ENCODE measurements at places on chromosomes 16 and 17. TPM values are rescaled to one million over a fixed set of nuclear protein-coding genes. Genes with fewer than 3 reads are reported as not detected.

The CTRB1 gene
- not detected for total RNA-seq

DNA sequence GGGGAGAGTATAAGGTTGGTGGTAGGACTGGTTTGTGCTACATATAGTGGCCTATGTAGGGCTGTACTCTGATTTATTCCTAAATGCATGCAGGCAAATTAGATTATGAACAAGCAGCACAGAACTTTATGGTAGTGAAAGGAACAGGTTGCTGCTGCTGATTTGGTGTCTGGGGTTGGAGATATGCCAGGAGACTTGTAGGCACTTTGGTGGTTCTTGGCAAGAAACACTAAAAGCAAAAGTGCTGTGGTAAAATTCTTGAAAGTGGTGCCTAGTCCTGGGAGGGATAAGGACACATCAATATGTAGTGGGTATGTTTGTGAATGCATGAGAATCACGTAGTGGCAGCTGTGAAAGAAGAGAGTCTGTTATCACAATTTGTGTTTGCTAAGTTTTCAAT, 2126.0 kb downstream of the TP53TG3F start:
- no peak for DNase-seq

- peak; percentile 51 for DNase-seq
These were observed 11.8 kb upstream of the SLFN13 start for GRCh38 chr17:35460354-35460851.

DNA sequence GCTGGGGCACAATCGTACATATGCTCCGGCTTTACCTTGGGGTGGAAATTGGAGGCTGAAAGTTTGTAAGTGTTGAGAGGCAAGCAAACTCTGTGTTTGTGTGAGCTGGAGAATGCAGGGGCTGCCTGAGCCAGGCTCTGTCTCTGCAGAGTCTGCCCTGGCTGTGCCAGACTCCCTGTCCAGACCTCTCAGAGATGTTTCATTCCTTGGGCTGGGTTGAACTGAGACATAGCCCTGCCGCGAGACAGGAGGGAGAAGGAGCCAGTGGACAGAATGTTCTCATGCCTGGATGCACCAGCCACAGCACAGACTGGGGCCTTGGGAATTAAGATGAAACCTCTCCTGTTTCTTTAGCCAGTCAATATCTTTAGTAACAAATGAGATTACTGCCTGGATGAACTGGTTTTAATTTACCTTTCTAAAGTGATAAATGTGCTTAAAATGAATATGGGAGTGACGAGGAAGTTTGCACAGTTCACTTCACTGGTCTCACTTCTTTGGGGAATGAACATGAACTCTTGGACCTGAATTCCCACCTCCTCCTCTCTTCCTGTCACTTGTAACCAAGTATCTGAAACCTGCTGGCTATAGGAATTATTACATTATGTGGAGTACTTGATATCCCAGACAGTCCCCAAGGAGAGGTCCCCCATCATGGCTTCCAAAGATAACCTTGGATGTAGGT, 40.1 kb downstream of the YPEL2 start:
- no peak for DNase-seq

- DNase-seq = no peak
These were observed 33.7 kb downstream of the TADA2A start for GRCh38 chr17:37440424-37440823.

The FOXJ1 gene
- 3.4 TPM for total RNA-seq

The ABCC6 gene
- not detected for total RNA-seq

DNA sequence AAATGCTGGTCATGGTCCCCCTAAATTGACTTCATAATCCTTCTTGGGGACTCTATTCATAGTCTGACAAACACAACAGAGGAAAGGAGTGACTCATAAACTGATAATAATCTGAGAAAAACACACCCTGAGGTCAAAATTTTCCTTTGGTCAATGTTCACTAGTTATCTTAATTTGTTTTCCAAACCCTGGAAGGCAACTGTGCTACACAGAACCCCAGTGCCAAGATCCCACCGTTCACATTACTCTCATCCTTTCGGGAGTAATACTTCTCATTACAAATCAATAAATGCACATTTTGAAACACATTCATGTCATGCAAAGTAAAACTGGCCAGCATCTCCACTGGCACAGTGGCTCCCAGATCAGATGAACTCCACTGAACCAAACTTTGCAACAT, 23.2 kb downstream of the COIL start:
- DNase-seq = no peak

DNA sequence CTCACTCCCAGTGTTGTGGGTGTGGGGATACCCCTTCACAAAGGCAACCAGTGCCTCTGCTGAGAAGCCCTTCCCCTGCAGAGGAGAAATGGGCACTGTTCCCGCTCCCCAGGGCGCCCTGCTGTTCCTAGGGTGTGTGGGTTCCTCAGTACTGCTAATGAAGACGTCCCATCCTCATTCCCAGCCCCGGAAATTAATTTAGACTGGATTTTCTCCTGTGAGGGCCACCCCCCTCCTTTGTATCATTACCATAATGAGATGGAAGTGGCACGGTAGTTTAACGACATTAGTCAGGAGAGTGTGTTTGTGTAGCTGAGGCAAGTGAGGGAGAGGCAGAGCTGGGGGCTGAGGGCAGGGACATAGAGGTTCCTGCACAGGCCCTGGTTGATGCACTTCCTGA, 53.2 kb downstream of the PIPOX start:
- DNase-seq = no peak

The CDH16 gene
- not detected for total RNA-seq

The HSD17B1 gene
- total RNA-seq = 1.4 TPM

GRCh38 chr16:81472391-81472790, 27.8 kb downstream of the CMIP start:
- DNase-seq = no peak

GRCh38 chr16:27761816-27762215, 211.9 kb downstream of the KATNIP start:
- no peak for DNase-seq

GRCh38 chr16:79006206-79006605, 594.3 kb downstream of the MAF start:
- no peak for DNase-seq

The RGS9 gene
- total RNA-seq = 0.49 TPM

The DYNLRB2 gene
- 0.91 TPM for total RNA-seq

DNA sequence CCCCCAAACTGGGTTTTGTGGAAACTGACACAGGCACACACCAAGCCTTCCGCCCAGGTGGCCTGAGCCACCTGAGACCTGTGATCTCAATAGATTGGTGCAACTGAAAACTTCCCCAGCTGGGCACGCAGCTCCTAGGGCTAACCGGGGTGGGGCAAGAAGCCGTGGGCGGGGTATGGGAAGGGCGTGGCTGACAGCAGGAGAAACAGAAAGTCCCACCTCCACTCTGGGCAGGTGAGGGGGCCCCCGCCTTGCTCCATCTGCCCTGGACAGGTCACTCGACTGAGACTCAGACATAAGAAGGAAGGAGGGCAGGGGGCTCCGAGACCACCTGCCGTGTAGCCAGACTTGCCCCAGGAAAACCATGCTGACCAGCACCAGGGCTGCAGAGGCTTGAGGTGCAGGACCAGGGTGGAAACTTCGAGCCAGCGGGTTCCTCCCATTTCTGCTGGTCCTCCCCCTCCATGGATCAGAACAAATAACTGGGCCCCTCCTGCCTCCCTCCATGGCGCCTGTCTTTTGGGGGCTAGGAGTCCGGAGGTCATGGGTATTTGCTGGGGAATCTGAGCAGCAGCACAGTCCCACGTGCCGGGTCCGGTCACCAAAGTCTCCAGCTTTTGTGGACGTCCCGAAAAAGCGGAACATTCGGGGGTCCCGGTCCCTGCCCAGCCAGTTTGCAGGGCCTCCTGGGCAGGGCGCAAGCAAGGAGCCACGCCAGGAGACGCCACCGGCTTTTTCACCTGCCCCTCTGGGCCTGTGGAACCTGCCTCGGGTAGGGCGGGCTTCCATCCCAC, 1.3 kb downstream of the TIMP2 start:
- DNase-seq = peak; percentile 34

DNA sequence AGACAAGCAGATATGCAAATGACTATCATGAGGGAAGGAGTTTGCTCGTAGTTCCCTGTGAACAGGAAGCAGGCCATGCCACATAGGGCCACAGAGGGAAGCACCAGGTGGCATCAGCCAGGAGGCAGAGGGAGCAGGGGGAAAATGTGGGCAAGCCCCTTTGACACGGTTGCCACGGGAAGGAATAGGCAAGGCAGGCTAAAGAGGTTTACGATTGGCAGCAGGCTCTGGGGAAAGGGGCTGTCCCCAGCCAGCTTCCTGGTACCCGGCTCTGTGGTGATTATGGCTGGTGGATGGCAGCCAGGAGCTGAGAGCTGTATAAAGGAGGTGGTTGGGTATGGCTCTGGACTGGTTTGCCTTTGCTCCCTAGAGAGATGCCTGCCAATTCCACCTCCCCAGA, 848 bp downstream of the CES3 start:
- DNase-seq = no peak

DNA sequence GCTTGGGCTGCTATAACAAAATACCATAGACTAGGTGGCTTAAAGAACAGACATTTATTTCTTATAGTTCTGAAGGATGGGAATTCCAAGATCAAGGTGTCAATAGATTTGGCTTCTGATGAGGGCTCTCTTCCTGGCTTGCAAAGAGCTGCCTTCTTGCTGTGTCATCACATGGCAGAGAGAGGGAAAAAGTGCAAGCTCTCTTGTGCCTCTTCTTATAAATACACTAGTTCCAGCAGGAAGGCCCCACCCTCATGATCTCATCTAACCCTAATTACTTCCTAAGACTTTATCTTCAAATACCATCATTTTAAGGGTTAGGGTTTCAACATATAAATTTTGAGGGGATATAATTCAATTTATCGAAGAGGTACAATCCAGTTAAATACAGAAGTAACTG, 30.6 kb downstream of the ABCA9 start:
- DNase-seq = no peak

DNA sequence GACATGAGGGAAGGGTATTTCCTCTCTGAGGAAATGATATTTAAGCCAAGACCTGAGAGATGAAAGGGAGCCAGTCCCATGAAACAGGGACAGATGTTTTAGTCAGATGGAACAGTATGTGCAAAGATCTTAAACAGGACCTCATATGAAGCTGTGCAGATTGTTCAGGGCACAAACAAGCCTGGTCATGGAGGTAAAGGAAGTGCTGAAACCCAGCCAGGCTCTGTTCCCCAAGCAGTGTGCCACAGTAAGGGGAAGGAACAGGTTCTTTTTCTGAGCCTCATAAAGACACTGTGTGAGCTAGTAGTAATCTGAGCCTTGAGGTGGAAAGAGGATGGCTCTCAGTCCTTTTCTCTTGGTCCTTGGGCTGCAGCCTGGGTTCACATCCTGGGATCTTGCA, 159.9 kb downstream of the ANKFN1 start:
- DNase-seq = no peak

GRCh38 chr16:80025236-80025635, 424.7 kb upstream of the MAF start:
- no peak for DNase-seq

DNA sequence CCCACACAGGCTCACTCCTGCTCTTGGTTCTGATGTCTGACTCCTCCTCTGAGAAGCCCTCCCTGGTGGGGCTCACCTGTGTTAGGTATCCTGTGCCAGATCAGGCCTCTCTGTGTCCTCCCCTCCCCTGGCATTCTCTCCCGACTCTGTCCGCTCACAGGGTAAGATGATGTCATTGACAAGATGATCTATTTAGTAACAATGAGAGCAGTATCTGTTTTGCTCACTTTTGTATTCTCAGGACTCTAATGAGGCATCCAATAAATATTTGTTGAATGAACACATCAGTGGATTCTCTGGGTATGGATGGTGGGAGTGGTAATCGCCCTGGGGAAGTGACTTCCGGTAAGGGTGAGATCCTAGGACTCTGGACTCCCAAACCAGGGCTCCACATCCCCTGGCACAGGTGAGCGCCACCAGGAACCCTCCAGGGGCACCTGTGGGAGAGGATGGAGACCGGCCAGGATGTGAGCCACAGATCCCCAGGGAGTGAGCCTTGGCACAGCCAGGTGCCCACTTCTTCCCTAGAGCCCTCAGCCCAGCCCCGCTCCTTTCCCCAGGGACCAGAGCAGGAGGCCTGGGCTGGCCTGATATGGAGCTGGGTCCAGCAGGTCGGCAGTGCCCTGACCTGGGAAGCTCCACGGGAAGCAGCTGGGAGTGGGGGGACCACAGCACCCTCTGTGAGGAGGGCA, 5.4 kb upstream of the HAP1 start:
- no peak for DNase-seq

GRCh38 chr17:27326051-27326450, 32.1 kb downstream of the WSB1 start:
- DNase-seq = no peak

GRCh38 chr16:66603537-66604375, 748 bp upstream of the CMTM3 start:
- peak; percentile 44 for DNase-seq

The CRYBA1 gene
- not detected for total RNA-seq

GRCh38 chr16:31186176-31186575, 6.2 kb downstream of the FUS start:
- no peak for DNase-seq

DNA sequence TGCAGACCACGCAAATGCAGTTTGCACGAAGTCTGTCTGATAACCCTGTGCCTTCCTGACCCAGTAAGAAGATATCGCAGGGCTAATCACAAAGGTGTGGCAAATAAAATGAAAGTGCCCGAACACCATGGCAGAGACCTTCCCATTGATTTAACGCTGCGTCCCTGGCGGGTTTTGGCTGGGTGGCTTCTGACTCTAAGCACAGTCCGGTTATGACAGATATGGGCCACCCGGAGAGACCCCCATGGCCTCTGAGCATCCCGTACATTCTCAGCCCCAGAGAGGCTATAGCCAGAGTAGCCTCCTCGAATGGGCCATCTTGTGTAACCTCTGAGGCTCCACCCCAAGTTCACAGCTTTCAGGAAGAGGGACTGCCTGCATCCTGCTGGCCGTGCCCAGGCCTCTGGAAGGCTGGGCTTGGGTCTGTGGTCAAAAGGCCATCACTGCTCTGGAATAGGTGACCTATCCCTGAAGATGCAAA, 5.5 kb downstream of the FOXC2 start:
- DNase-seq = no peak

The ZPBP2 gene
- total RNA-seq = 0.49 TPM

GRCh38 chr16:13634959-13635358, 285.0 kb upstream of the ERCC4 start:
- no peak for DNase-seq

The MT1G gene
- total RNA-seq = not detected

The CA4 gene
- not detected for total RNA-seq

DNA sequence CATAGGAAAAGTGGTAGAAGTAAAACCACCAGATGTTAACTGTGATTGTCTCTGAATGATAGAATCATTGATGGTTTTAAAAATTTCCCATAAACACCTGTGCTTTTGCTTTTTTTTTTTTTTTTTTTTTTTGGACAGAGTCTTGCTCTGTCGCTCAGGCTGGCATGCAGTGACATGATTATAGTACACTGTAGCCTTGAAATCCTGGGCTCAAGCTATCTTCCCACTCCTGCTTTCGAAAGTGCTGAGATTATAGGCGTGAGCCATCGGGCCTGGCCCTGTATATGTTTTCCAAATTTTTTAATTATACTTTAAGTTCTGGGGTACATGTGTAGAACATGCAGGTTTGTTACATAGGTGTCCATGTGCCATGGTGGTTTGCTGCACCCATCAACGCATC, 80.5 kb downstream of the NF1 start:
- no peak for DNase-seq

The PRSS53 gene
- 11.1 TPM for total RNA-seq
